ENCODE measurements at places on chromosomes 12 and 14. TPM values are rescaled to one million over a fixed set of nuclear protein-coding genes. Genes with fewer than 3 reads are reported as not detected.

GRCh38 chr12:132354211-132354981, 25.0 kb upstream of the GALNT9 start:
- no peaks in the 10 kb centered on the region for H3K36me3 ChIP-seq
- H3K27me3 ChIP-seq, result no peaks in the 10 kb centered on the region
- H3K4me1 ChIP-seq, result no peaks in the 10 kb centered on the region
- DNase-seq, result no peak
- H3K4me3 ChIP-seq, result no peak overlapping the region
- H3K27ac ChIP-seq, result no peak overlapping the region

DNA sequence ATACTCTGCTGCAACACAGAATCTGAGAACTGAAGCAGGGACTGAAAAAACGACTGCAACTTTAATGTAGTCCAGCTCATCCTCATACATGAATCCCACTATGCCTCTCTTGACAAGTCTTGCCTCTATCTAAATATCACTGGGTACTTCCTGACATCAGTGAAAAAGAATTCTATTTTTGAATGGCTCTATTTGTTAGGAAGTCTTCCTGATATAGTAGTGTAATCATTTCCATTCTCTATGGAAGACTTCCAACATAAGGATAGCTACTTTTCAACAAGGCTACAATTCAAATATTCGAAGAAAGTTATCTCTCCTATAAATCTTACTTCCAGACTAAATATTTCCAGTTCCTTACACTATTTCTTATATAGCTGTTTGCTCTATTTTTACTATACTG, 167.5 kb downstream of the MDGA2 start:
- no peaks in the 10 kb centered on the region for H3K4me1 ChIP-seq
- H3K27ac ChIP-seq, result no peak overlapping the region

DNA sequence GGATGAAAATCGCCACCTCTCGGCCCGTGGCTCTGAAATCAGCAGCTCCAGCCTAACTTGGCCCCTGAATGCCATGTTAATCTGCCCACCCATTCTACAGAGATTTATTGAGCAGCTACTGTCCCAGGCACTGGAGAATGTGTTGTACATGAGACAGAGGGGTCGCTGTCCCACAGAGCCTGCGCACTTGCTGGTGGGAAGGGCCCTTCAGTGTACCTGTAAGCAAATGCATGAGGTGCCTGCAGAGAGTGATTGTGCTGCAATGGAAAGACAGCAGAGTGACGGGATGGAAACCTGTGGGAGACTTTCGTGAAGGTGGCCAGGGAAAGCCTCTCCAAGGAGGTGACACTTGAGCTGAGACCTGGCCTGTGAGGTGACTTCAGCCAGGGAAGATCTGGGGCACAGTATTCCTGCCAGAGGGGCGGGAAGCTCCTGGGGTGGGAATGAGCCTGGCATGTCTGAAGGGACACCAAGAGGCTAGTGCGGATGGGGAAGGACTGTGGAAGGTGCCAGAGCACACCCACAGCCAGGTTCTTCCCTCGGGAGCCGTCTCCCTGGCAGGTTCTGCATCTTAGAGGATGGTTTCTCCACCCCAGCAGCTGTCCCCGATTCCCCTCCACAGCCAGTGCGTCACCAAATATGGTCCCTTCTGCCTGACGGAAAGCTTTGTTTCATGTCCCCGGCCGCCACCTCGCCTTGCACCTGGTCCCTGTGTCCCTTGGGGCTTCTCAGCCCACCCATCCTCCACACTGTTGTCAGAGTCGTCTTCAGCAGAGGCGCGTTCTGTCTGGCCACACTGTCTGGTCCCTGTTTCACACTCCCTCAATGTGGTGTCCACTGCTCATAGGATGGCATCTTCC, 8.7 kb downstream of the SMIM41 start:
- H3K4me1 ChIP-seq, result peaks cover 3% of the 10 kb centered on the region
- no peak overlapping the region for H3K27ac ChIP-seq
- peaks cover 40% of the 10 kb centered on the region for H3K27me3 ChIP-seq
- no peak for DNase-seq
- no peaks in the 10 kb centered on the region for H3K36me3 ChIP-seq
- H3K4me3 ChIP-seq, result no peak overlapping the region

DNA sequence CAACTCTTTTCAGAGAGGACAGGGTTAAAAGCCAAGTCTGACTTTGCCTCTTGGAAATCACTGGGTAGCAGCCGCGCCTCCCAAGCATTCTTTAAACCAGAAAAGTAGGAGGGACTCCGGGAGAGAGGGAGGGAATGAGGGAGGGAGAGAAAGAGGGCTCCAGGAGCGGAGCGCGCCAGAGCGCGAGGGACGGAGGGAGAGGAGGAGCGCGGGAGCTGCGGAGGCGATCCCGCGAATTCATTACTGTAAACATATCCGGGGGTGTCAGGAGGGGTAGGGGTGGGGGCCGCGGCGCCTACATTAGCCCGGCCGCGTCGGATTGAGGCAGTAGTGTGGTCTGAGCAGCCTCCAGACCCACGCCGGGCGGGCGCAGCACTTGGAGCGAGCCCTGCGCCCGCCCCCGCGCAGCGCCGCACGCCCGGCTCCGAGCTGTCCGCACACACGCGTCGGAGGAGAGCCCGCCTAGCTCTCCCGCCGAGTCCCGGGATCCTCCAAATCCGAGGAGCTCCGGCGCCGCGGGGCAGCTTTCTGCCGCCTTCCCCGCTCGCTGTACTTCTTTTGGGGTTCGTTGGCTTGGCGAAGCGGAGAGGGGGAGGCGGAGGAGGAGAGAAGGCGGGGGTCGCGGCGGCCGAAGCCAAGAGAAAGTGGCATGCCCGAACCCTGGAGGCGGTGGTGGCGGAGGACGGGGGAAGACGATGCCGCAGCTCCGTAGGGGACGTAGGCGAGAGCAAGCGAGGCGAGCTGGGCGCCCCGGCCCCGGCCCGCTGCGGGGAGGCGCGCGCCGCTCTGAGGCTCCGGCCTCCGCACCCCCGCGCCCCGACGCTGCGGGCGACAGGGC, 3.3 kb downstream of the FLRT2 start:
- H3K4me1 ChIP-seq, result peaks cover 8% of the 10 kb centered on the region
- no peak for DNase-seq
- H3K4me3 ChIP-seq, result no peak overlapping the region
- no peaks in the 10 kb centered on the region for H3K36me3 ChIP-seq

DNA sequence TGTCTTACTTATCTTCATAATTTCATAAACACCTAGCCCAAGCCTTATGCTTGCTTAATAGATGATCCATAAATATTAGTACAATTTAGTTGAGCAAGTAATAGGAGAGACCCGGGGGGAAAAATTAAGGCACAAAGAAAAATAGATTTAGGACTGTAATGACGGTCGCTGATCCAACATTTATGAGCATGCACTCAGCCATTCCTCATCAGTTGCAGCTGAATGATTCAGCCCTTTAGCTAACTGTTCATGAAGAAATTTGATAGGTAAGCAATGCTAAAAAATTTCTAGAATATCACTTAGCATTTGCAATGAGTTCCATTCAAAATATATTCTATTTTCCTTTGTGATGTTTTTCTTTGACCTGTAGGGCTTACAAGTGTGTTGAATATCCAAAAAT, 163.2 kb downstream of the PTPRO start:
- no peaks in the 10 kb centered on the region for H3K36me3 ChIP-seq
- H3K4me3 ChIP-seq, result no peak overlapping the region
- no peak for DNase-seq
- H3K27me3 ChIP-seq, result peaks cover 19% of the 10 kb centered on the region
- no peak overlapping the region for H3K27ac ChIP-seq

DNA sequence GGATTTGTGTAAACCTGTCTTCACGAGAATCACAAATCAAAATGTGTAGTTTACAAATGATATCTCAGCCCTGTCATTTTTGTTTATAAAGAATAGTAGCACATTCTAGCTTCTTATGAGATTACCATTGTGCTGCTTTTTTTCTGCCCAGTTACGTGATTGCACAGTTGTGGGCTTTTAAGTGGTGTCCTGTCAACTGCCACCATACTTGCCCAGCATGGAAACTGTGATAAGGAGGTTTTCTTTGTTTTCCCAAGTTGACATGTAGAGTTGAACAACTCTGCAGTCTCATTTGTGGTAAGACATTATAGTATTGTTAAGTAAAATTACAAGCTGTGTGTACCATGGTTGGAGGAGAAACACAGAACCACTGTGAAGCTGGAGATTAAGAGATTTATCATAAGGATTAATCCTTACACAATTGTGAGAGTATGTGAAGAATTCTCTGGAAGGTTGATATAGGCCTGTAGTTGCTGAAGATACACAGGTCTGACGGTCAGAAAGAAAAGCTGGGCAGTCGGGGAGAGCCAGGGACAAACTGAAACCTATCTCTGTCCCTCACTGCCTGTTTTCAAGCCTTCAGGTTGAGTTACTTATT, 12.2 kb downstream of the CHURC1 start:
- no peak overlapping the region for H3K4me3 ChIP-seq
- no peak for DNase-seq
- H3K27ac ChIP-seq, result peak overlapping the region; percentile 43
- peaks cover 56% of the 10 kb centered on the region for H3K36me3 ChIP-seq
- H3K27me3 ChIP-seq, result no peaks in the 10 kb centered on the region

DNA sequence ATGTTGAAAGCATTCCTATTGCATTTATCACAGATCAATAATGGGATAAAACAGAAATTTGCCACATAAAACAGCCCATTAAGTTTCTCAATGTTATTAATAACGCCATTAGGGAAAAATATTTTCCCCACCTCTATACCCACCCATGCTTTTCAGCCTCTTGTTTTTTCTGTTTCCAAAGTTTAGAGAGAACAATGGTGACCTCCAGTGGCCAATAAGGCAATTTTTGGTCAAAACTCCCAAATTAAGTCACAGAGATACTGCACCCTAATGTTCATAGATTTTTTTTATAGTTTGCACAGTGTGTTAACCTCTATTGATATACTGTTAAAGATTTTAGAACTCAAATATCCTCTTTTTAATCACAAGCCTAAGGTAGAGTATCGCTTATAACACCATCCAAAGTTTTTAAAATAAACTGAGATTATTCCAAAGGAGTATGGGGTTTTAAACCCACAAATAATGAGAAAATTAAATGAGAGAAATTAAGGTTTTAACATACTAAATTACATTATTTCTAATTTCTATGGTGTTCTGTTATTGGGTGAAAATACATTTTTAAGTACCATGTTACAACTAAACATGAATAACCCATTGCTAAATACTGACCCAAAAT, 184.7 kb upstream of the DCN start:
- peaks cover 10% of the 10 kb centered on the region for H3K27me3 ChIP-seq
- H3K36me3 ChIP-seq, result no peaks in the 10 kb centered on the region
- H3K27ac ChIP-seq, result no peak overlapping the region
- no peaks in the 10 kb centered on the region for H3K4me1 ChIP-seq
- DNase-seq, result no peak

DNA sequence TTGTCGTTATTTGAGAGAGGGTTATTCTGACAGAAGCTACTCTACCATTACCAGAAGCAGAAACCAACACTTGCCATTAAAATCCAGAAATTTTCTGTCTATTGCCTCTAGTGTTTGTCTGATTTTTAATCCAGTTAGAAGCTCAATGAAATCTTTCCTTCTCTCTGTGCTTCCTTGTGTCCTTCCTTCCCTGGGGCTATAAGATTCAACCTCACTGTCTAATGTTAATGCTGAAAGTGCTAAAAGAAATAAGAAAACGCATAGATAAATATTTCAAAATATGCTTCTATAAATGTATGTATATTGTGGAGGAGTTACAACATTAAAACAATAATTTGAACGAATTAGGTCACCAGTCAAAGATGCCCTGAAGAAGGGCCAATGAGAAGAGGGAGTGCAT, 120.8 kb downstream of the SEC23A start:
- no peaks in the 10 kb centered on the region for H3K4me1 ChIP-seq
- H3K27me3 ChIP-seq, result no peaks in the 10 kb centered on the region
- H3K27ac ChIP-seq, result no peak overlapping the region

GRCh38 chr14:95313707-95314106, 6.0 kb downstream of the CLMN start:
- no peaks in the 10 kb centered on the region for H3K36me3 ChIP-seq
- no peak for DNase-seq
- no peak overlapping the region for H3K4me3 ChIP-seq
- H3K27ac ChIP-seq, result no peak overlapping the region

DNA sequence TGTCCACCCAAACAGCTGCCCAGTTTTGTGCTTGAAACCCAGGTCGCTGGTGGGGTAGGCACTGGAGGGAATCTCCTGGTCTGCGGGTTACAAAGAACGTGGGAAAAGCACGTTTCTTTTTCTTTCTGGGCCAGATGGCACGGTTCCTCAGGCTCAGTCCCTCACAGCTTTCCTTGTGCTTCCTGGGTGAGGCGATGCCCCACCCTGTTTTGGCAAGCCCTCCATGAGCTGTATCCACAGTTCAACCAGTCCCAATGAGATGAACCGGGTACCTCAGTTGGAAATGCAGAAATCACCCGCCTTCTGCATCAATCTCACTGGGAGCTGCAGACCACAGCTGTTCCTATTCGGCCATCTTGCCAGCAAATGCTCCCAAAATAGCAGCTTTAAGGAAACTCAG, 51.4 kb upstream of the TMTC2 start:
- H3K36me3 ChIP-seq, result no peaks in the 10 kb centered on the region
- no peaks in the 10 kb centered on the region for H3K4me1 ChIP-seq
- no peak overlapping the region for H3K27ac ChIP-seq
- no peaks in the 10 kb centered on the region for H3K27me3 ChIP-seq
- no peak for DNase-seq

DNA sequence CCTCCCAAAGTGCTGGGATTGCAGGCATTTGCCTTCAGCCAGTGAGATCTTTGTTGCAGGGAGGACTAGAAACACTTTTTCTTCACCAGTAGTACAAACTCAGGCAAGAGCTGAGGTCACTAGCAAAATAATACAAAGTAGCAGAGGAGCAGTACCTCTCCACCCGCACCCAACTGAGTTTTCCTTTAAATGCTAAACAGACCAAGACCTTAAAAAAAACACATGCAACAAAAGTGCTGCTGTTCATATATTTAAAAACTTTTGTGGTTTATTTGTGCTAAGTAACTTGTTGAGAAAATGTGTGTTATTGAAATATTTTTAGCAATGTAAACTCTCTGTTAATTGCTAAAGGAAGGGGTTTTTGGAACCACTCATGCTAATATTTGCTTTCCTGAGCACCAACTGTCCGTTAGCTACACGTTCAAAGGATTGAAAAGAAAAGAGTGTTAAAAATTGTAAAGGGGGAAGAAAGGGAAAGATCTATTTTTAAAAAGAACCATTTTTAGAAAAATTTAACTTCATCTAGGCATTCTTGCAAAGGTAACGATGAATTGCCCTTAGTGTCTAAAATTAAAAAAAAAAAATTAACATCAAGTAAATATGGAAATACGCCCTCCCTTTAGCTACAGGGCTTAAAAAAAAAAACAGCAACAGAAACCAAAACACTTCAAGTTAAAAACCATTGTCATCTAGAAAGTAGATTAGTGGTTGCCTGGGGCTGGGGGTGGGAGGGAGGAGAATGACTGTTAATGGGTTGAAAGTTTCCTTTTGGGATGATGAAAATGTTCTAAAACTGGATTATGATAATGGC, 114.0 kb upstream of the KRAS start:
- H3K27ac ChIP-seq, result peak overlapping the region; percentile 88
- peaks cover 4% of the 10 kb centered on the region for H3K27me3 ChIP-seq
- H3K36me3 ChIP-seq, result no peaks in the 10 kb centered on the region
- H3K4me3 ChIP-seq, result peak overlapping the region; percentile 61
- peaks cover 31% of the 10 kb centered on the region for H3K4me1 ChIP-seq
- no peak for DNase-seq

- peaks cover 18% of the 10 kb centered on the region for H3K4me1 ChIP-seq
- H3K27ac ChIP-seq, result peak overlapping the region; percentile 42
- DNase-seq, result no peak
- no peaks in the 10 kb centered on the region for H3K27me3 ChIP-seq
- no peaks in the 10 kb centered on the region for H3K36me3 ChIP-seq
Measured at GRCh38 chr12:56565510-56566101, 44.0 kb downstream of the RBMS2 start.

Gene TNFAIP2
- 0.64 TPM for total RNA-seq

Gene NTN4
- total RNA-seq, result not detected

Gene KIF26A
- total RNA-seq, result 0.34 TPM

Gene SERPINA3
- total RNA-seq, result not detected

Gene GLT8D2
- total RNA-seq, result not detected
